NCI-H2081 treated with DMSO at 0.1 percent for 48 hours (cell line): ENCODE measurements at places on chromosomes 16 and 17.

GRCh38 chr16:3068487-3068886, 3.0 kb downstream of the IL32 start:
- no peak for DNase-seq

GRCh38 chr17:40358323-40359038, 6.1 kb downstream of the GJD3 start:
- peak; percentile 27 for DNase-seq

- DNase-seq = no peak
These were observed 11.6 kb downstream of the RCVRN start for GRCh38 chr17:9893411-9894012.

DNA sequence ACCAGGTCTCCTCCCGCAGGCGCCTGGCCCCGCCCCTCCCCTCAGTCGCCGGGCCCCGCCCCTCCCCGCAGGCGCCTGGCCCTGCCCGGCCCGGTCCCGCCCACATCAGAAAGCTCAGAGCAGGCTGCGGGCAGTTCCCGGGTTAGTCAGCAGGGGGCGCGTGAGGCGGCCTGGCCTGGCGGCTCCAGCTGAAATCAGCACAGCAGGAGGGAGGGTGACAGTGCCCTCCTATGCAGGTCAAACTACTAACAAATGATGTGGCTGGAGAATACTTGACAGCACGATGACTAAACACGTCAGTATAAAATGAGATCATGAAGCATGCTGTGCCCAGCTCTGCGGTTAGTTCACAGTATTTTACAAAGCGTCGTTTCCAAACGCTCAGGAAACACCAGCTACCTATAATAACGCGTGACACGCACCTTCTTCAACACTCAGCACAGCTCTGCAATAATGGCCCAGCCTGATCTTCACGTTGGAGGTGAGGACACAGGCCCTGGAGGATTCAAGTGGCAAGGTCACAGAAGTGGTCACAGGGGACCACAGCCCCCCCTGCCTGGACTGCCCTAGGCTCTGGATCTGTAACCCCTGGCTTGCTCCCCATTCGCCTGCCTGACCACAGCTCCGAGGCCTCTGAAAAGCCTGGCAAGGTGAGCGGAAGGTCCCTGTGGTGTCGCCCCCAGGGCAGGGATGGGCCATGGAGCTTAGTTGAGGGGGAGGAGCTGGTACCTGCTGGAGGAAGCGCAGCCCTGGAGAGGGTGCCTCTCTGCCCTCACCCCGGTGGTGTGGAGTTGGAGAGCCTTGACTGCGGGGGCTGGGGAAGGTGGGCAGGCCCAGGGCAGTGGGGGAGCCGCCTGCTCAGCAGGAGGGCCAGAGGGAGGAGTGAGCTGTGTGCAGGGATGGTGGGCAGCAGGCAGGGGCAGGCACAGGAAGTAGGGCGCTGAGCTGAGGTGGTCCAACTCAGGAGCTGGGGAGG, 81.2 kb downstream of the KCNJ12 start:
- DNase-seq = no peak

- no peak for DNase-seq
These were observed 28.6 kb downstream of the OSBPL7 start for GRCh38 chr17:47792979-47793378.

GRCh38 chr17:66496306-66496705, 193.9 kb downstream of the PRKCA start:
- no peak for DNase-seq

DNA sequence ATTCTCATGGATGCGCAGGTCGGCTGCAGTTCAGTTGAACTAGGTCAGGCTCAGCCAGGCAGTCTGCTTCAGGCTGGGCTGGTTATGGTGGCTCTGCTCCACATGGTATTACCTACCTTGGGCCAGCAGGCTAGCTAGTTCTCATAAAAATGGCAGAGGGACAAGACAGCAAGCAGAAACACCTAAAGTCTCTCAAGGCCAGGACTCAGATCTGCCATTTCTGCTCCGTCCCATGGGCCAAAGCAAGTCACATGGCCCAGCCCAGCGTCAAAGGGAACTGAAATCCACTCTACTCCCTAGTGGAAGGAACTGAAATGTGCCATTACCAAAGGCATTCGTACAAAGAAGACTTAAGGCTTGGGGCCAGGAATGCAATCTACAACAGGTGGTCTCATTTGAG, 160.0 kb downstream of the TMEM132E start:
- no peak for DNase-seq
